ENCODE measurements at places on chromosomes 6 and 20.
A peak's percentile ranks its signal among the peaks of the same experiment; 100 is the strongest.

- DNase-seq: no peak
Measured at GRCh38 chr20:19992996-19993908, 23.9 kb upstream of the NAA20 start.

GRCh38 chr6:105988321-105988720 is 97.8 kb upstream of the PRDM1 start:
- no peak for DNase-seq

DNA sequence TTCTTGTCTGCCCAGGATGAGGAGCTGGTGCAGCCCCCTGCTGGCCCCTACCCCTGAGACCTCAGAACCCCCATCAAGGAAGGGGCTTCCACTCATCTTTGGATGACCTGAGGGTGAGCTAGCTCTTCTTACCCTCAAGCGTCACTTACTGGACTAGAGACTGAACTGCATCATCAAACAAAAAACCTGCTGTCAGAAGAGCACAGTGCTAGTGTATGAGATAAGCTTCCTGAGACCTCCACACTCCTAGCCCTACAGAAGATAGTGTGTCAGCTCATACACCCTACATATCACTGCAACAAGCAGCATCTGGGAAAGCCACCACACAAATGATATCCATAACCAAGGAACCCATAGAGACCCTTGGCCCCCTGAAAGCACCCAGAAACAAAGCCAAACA is 15.0 kb downstream of the SLC22A16 start:
- DNase-seq: no peak

DNA sequence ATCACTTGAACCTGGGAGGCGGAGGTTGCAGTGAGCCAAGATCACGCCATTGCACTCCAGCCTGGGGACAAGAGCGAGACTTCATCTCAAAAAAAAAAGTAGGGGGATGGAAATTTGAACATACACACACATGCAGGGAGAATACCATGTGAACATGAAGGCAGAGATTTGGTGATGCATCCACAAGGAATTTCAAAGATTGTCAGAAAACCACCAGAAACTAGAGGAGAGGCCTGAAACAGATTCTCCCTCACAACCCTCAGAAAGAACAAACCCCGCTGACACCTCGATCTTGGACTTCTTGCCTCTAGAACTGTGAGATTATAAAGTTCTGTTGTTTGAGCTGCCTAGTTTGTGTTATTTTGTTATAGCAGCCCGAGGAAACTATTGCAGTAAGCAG is 125.5 kb downstream of the GPX5 start:
- DNase-seq: no peak

- no peak for DNase-seq
Measured at GRCh38 chr20:32352121-32352720, 5.9 kb upstream of the ASXL1 start.

- no peak for DNase-seq
Measured at GRCh38 chr6:95244751-95245150, 332.6 kb upstream of the MANEA start.

- no peak for DNase-seq
Measured at GRCh38 chr6:136873748-136874147, 48.4 kb upstream of the SLC35D3 start.

GRCh38 chr6:125432963-125433362 is 131.2 kb upstream of the HDDC2 start:
- no peak for DNase-seq

DNA sequence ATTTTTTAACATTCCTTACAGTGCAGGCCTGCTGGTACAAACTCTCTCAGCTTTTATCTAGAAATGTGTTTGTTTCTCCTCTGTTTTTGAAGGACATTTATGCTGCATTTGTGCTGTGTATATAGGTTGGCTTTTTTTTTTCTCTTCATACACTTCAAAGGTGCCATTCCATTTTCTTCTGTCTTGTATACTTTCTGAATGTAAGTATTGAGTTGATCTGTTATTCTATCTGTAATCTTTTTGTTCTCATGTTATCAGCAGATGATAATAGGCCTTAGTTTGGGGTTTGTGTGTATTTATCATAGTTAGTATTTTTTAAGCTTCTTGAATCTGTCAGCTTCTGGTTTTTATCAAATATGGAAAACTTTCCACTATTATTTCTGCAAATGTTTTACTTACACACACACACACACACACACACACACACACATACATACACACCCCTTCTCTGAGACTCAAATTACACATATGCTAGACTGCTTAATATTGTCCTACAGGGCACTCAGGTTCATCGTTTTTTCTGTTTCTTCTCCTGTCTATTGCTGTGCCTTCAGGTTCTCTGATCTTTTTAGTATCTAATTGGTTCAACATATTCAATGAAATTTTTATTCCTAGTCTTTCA is 74.6 kb downstream of the RPP40 start:
- DNase-seq: no peak

DNA sequence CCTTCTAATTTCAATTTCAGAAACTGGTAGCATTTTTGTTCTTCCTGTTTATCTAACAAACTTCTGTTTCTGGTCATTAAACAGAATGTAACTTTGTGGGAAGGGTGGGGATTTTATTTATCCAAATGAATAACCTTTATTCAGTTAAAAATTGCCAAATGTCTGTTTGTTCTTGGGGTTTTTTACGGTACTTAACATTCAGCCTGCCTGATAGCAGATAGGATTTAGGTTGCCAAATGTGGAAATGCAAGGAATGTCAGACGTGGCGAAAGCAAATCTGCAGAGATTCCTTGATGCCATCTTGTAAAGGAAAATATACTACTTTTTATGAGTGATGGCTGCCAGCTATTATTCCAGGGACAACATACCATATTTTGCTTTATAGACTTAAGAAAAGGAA is 95.7 kb downstream of the LYRM2 start:
- DNase-seq: no peak

DNA sequence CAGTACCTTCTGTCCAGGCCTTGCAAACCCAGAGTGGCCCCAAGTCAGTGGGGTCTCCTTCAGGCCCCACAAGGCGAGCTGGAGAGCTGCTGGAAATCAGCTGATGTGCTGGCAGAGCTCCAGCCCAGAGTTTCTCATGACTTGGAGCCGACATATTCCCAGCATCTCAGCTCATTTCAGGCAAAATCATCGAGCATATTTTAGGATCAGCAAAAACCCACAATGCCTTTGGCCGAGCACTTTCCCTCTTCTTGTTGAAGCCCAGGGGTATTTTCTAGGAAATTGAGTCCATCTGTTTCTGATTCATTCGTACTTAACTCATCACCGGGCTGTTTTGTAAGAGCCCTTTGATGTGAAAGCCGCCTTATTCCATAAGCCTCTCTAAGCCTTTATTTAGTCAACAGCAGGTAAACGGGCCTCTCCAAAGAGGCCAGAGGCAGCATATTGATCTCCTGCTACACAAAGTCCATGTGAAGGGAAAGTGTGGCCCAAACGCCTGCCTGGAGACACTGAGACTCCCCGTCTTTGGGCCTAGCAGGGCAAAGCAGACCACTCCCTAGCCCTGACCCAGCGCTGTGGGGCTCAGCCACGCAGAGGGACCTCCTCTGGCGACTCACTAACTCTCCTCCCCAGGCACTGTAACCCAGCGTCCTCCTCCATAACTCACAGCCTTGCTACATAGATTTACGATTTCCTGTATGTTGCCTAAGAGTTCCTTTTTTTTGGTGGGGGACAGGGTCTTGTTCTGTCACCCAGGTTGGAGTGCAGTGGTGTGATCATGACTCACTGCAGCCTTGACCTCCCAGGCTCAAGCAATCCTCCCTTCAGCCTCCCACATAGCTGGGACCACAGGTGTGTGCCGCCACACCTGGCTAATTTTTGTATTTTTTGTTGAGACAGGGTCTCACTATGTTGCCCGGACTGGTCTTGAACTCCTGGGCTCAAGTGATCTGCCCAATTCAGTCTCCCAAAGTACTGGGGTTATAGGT is 12.1 kb upstream of the C20orf203 start:
- DNase-seq: peak; percentile 8

GRCh38 chr6:22363714-22364239 is 66.9 kb upstream of the PRL start:
- no peak for DNase-seq

GRCh38 chr6:14499309-14499708 is 381.7 kb downstream of the CD83 start:
- DNase-seq: no peak

DNA sequence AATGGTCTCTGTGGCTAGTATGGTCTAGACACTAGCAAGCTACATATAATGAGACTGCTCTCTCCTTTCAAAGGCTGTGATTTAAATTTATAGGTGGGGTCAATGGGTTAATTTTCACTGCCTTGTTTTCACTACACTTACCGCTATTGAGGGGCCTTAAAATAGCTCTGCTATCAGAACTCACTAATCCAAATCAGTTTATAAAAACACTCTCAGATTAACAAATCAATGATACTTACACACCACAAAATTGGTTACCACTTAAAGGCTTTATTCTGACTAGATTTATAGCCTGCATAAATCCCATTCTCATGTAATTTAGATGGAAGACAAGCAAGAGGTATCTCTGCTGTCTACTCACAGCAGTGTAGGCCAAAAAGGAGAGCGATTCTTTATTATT is 313.0 kb upstream of the AGPAT4 start:
- no peak for DNase-seq

DNA sequence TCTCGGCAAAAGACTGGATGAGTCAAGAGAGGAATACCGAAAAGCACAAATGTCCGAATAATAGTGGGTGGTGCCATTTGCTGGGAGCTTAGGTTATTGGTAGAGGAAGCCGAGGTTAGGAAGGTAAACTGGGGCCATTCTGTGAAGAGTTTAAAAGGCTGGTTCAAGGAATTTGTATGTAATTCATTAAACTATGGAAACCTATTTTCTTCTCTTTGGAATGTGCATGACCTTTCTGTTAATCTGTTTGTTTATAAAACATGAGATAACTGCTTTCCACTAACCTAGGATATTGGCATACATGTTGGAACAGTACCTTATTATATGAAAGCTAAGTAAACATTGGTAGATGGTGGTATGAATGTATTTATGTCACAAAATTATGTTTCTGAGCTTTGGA is 71.8 kb downstream of the LCA5 start:
- DNase-seq: no peak

- no peak for DNase-seq
Measured at GRCh38 chr20:62897666-62898065, 28.6 kb downstream of the DIDO1 start.

DNA sequence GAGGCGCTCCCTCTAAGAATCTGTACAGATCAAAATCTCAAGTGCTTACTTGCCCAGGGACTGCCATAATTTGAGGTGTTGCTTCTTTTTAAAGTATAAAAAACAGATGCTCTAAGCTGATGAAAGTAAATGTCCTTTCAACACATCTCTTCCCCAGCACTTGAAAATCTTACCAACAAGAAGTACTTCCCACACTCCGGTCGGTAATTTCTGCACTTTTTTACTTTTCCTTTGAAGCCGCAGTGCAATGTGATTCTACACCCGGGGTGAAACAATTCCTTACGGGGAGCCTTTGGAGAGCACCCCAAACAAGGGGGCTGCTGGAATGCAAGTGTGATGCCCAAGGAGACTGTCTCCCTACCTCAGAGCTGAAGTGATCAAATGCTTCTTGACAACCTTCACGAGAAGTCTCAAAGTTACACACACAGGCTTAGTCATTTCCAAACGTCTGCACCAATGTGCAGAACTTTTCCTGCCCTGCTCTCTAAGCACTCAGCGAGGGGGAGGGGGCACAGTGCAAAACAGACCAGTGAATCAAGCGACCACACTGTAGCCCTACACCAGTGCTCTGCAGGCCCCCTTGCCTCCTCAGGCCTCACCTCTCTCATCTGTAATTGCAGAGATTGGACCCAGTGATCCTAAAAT is 56.7 kb downstream of the ATXN1 start:
- no peak for DNase-seq

- peak; percentile 68 for DNase-seq
Measured at GRCh38 chr6:106360410-106360988, at the start of gene CRYBG1. CRYBG1 (plus strand) TSS chr6:106360717; CDS start chr6:106360909, 192 bp downstream.

DNA sequence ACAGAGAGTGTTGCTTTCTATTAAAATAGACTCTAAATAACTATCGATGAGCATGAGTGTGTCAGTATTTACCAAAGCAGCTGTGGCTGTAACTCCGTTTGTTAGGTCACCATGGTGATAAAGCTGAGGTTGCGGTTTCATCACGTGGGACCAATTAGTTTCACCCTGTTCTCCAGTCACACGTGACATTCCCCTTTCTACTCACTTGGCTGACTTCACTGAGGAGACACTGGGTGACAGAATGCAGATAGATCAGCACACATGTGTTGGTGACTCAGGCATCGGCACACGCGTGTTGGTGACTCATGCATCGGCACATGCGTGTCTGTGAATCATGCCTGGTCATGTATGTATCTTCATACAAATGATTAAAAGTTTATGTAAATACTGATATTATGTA is 285.4 kb downstream of the THBS2 start:
- peak; percentile 33 for DNase-seq

DNA sequence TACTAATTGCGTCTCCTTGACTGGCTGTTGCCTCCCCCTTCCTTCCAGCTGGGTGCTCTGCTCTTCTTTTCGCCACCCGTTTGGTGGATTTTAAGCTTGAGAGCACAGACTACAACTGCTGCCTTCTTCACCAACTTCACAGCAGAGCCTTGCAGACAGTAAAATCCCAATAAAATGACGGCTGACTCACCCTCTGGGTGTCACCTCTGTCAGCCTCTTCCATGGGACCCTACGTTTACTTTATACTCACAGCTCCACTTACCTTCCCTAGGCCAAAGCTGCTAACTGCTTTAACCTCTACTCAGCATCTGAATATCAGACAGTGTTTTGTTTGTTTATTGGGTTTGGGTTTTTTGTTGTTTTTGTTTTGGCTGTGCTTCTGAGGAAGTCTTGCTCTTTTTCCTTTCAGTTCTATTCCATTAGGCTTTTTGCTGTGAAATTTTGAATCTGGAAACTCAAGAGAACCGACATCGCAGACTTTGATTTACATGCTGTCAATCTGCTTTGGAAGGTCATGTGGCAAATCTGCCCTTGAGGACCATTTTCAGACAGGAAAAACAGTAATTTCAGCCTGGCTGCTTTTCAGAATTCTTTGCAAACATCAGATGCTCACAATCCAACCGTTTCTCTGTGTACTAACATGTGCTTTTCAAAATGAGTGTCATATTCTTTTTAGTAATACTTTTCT is 2.4 kb downstream of the AGPAT4 start:
- DNase-seq: no peak

DNA sequence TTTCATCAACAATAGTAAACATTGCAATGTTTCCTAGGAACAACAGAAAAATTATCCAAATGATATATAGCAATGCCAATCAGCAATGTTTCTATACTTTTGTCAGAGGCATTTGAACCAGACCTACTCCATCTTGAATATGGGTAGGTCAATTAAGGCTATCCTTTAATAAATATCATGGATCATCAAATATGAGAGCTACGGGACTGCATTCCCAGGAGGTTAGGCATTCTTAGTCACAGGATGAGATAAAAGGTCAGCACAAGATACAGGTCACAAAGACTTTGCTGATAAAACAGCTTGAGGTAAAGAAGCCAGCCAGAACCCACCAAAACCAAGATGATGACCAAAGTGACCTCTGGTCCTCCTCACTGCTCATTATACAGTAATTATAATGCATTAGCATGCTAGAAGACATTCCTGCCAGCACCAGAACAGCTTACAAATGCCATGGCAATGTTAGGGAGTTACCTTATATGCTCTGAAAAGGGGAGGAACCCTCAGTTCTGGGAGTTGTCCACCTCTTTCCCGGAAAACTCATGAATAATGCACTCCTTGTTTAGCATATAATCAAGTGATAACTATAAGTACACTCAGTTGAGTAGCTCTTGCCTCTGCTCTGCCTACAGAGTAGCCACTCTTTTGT is 8.6 kb upstream of the SERPINB6 start:
- DNase-seq: no peak

- no peak for DNase-seq
Measured at GRCh38 chr6:14023855-14024254, 93.7 kb upstream of the CD83 start.
